AG10803 (cell line): ENCODE measurements at places on chromosomes 16 and 17.

DNA sequence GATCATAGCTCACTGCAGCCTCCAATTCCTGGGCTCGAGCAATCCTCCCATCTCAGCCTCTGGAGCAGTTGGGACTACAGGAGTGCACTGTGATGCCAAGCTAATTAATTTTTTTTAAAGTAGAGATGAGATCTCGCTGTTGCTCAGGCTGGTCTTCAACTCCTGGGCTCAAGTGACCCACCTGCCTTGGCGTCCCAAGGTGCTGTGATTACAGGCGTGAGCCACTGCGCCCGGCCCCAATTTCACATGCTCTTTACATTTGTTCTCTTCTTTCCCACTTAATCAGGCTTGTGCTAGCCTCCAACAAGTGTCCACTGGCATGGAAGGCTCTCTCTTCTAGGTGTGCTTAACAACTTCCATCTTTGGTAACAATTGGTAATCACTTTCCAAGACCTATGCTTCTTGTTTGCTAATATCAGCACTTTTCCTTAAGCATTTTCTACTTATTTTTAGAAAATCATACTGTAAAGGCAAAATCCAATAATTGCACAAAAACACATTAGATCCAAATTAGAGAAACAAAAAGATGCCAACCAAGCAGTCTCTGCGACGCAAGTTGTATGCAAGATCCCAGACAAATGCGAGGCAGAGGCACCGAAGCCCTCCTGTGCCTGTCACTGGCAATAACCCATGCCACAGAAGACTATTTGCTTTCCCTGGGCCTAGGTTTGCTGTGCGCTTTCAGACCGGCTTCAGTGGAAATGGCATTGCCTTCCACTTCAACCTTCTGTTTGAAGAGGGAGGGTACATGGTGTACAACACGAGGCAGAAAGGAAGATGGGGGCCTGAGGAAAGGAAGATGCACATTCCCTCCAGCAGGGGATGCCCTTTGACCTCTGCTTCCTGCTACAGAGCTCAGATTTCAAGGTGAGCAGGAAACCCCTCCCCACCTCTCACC, 52.6 kb downstream of the NOS2 start:
- DNase-seq: no peak

DNA sequence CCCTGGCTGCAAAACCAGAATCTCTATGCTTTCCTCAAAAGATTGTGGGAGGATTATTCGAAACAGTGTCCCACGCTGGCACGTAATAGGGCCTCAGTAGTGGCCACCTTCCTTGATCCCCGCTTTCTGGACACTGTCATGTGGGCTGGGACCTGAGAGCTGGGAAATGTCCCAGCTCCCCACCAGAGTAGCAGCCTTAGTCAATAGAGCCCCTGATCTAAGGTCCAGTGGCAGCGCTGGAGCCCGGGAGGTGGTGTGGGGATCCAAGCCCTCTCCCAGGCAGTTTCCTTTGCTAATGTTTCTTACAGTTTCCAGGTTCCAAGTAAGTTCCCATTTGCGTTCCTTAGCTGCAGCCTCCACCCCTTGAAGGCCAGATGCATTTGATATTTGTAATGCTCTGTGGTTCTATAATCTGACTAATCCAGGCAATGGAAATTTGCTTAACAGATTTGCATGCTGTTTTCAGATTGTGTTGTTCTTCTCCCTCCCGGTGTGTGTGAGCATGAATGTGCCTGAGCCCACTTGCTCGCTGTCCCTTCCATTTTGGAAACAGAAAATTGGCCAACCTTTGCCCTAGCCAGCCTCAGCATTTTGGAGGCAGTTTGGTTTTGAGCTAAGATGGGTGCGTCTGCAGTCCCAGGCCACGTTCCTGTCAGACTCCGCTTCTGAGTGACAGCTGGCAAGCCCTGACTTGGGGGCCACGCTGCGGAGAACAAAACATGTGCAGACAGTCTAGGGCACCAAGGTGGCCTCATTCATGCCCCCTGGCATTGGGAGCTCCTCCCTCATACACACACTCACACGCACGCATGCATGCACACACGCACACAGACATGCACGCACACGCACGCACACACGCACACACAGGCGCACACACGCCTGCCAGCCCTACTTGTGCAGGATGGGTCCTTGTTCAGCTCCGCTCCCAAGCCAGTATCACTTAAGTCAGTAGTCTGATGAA, 69.4 kb downstream of the CCDC182 start:
- no peak for DNase-seq

GRCh38 chr16:75482434-75483205, 12.6 kb downstream of the CHST6 start:
- no peak for DNase-seq

DNA sequence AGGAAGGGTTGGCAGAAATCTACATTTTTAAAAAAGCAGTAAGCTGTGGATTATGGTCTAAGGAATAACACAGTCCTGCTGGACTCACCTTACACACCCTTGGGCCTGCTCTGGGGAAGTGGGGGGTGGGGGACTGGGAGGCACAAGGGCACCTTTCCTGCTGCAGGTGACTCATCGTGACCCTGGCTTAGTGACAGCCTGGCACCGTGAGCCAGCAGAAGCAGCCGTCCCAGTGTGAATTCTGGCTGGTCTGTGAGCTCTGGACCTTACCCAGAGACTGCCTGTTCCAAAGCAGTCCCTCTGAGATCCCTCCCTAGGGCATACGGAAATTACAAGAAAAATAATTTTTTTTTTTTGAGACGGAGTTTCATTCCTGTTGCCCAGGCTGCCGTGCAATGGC, 4.2 kb upstream of the CRK start:
- DNase-seq: peak; percentile 52

GRCh38 chr17:31524926-31525800, 133.7 kb downstream of the RAB11FIP4 start:
- DNase-seq: peak; percentile 95

- no peak for DNase-seq
These were observed 237.0 kb downstream of the ZNF423 start for GRCh38 chr16:49618955-49619354.

DNA sequence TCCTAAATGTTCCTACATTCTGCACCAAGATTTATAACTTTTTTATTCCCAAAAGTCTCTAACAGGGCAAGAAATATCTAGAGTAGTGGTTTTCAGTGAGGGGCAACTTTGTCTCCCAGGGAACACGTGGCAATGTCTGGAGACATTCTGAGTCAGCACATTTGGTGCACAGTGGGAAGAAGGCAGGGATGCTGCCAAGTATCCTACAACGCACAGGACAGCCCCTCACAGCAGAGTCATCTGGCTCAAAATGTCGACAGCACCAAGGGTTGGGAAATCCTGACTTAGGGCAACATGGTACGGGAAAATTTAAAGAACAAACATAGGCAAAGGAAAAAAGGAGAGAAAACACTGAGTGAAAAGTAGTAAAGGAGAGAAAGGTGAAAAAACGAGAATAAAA, 61.8 kb downstream of the SMG6 start:
- peak; percentile 84 for DNase-seq

DNA sequence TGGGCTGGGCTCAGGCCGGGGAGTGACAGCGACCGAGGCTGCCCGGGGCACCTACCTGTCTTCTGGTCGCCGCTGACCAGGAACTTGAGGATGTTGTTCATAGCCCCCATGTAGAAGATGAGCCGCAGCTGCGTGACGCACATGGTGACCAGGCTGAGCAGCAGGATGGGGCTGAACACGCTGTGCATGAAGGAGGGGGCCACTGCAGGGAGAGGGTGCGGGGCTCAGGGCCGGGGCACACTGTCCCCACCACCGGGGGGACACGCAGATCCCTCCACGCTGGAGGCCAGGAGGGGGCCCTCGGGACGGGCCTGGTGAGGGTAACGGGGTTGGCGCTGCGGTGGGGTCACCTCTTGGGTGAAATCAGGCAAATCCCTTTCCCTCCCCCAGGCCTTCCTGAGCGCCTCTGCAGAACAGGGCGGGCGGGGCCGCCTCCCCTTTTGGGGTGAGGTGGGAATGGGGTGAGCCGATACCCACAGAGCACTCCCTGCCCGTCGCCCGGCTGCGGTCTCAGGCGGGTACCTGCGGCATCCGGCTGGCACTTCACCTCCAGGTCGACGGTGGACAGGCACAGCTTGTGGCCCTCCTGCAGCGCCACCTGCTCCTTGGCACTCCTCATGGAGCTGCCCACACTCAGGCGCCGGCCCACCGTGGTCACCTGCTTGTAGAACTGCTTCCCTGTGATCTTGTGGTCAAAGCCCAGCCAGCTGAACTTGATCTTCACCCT, 28.3 kb upstream of the PITPNA start:
- no peak for DNase-seq

- DNase-seq: no peak
These were observed 2.0 kb downstream of the GPT2 start for GRCh38 chr16:46885960-46886763.

DNA sequence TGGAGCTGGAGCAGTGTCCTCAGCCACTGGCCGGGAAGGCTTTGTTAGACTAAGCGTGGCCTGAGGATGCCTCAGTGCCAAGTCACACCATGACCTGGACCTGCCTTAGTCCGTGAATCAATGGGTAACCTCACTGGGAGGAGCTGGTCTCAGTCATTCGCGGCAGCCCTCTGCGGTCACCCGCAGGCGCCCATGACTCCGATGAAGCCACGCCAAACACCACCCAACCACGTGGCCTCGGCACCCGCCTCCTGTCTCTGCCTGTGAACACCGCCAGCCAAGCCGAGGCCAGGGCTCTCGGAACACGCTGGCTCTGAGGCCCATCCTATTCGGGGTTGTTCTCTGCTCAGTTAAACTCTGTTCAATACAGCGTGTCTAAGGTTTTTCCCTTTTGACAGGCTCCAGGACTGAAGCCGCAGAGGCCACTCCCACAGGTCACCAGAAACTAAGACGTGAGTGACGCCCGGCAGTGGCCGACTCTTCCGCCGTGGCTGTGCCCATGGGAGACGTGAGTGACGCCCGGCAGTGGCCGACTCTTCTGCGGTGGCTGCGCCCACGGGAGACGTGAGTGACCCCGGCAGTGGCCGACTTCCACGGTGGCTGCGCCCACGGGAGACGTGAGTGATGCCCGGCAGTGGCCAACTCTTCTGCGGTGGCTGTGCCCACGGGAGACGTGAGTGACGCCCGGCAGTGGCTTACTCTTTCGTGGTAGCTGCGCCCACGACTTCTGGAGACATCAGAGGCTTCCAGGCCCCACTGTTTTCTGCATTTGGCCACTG, 16.8 kb upstream of the PABPN1L start:
- no peak for DNase-seq

GRCh38 chr16:7912132-7912531, 579.5 kb downstream of the RBFOX1 start:
- no peak for DNase-seq

DNA sequence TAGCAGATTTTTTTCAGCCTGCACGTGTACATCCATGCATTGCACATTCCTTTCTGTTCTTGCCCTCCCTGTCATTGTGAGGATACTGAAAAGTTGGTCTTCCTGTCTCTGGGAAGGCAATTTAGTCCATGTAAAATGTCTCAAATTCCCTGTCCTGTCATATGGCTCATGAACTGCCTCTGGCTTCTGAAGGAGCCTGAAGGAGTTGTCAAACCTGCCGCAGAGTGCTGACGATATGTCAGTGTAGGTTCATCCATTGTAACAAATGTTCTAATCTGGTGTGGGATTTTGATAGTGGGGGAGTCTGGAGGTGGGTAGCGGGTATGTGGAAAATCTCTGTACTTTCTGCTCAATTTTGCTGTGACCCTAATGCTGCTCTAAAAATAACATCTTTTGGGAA, 59.6 kb downstream of the YPEL2 start:
- no peak for DNase-seq
